ENCODE measurements at places on chromosomes 2 and 18.

- no peak for DNase-seq
Measured at GRCh38 chr18:63339920-63340484, 20.4 kb upstream of the BCL2 start.

DNA sequence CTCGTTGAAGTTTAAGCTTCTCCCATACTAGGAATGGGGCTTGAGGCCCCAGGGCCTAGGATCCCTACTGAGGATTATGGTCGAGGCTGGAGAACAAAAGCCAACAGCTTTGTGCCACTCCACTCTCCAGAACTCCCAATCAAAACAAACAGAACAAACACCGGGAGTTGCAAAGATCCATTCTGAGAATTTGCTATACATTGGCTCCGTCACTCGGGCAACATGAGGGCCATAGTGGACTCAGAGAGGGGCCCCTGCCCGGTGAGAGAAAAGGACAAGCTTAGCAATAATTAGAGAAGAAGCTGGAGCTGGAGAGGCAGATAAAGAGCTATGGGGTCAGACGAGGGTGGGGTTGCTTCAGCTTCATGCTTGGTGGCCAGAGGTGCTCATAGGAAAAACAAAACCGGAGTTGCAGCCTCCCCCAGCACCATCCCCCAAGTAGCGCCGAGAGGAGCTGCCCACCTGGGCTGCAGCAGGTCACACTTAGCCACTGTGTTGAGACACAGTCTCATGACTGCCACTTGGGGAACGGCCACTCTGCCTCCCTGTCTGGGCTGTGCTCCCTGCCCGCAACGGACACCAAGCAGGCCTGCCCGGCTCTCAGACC is 142.3 kb upstream of the HAAO start:
- DNase-seq: no peak

DNA sequence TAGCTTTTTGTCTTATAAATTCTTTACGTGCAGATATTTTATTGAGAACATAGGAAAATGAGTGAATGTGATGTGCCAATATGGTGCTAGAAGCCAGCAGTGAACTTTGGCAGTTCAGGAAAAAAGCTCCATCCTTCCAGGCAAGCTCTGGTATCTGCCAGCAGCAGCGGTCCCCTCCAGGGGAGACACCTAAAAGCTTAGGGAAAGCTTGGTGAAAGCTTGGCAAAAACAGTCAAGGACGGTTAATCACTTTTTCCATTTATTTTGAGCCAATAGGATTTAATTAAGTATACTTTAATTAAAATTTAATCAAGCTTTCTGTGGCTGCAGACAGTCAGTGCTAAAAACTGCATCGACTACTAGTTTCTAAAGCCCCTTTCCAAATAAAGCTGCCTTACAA is 60.4 kb downstream of the PID1 start:
- no peak for DNase-seq

GRCh38 chr2:86566158-86566820 is 3.0 kb upstream of the CHMP3 start:
- no peak for DNase-seq

DNA sequence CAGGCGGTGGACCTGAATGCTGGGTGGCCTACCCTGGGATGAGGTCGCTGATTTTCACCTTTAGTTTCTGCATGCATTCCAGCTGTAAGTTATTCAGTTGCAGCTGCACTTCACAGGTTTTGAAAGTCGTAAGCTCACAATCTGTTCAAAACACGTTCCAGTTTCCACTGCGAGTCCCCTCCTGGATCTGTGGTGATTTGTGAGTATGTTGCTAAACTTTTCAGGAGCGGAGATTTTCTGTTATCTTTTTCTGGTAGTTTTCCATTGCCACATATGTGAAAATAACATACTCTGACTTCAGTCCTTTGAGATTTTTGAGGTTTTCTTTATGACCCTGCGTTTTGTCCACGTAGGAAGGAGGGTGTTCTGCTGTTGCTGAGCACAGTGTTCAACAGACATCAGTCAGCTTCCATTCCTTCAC is 102.1 kb downstream of the SNTG2 start:
- DNase-seq: no peak

DNA sequence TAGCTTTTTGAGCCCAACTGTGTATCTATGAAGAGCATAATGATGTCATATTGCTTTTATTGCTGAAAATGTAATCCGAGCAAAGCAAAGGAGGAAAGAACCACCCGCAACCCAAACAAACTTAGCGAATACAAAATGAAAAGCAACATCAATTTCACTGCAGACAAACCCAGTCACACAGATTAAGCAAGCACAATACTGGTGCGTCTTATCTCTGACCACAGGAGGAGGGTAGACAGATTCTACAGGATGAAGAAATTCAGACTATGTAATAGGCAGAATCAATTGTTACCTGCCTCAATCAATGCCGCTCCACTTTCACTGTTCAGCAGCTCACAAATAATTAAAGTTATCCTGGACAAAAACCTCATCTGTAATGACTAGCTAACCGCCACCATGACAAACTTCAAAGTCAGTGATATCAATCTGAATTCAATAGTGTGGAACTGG is 115.5 kb upstream of the SP3 start:
- no peak for DNase-seq

GRCh38 chr18:63264871-63265270 is 54.7 kb downstream of the BCL2 start:
- DNase-seq: no peak
